GM03348 (cell line): ENCODE measurements at places on chromosomes 1 and 21.

DNA sequence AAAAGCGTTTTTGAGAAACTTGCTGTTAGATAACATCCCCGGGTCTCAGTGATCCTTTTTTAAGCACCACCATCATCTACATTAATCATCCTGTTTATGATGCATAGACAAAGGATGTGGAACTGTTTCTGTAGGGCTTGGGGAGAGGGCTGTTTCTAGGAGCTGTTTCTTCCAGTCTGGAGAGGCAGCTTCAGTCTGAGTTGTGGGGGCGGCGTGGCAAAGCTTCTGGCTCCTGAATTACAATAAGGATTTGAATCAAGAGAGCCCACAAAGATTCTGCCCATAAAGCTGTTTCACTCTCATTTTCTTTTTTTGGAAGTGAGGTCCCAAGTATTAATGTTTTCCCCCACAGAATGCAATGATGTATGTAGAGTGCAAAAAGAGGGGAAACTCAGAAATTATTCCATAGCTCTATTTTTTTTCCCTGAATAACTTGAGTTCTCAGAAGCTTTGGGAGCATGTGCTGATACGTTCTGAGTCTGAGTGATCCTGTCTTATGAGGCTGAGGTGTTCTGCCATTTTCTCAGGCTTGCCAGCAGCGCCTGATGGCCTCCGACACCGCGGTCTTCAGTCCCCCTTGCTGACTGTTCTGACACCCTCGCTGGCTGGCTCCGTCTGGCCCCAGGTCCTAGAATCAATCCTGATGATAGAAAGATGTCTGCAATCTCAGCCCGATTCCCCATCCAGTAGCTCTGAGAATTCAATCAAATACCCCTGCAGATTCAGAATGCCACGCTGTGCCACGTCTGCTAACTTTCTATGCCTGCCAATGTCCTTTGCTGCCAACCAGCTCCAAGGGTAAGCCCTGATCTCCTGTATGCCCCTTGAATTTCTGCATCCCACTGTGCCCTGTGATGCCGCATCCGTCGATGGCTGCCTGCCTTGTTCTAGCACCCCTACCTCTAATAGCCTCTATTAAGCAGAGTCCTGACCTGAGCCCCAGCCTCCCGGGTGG is 92.4 kb upstream of the AKT3 start:
- no peak for DNase-seq

- DNase-seq, result no peak
These were observed 2.3 kb downstream of the PCNT start for GRCh38 chr21:46326110-46326703.

GRCh38 chr1:53348486-53349368 is 20.9 kb upstream of the LRP8 start:
- no peak for DNase-seq

DNA sequence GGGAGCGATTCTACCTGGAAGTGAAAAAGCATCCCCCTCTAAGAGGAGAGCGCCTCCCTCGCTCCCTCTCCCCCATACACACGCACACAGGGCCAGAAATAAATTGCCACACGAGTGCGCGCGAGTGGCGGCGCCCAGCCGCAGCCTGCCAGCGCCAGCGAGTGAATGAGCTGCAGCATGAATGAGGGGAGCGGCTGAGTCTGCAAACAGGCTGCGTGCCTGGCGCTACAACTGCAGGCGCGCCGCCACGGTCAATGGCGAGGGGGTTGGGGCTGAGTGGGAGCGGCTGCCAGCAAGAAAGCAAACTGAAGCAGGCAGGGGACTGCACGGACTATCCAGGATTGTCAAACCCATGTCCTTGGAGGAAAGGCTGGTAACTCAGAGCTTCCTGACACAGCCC is 2.2 kb downstream of the CAMK1G start:
- DNase-seq, result peak; percentile 76

GRCh38 chr1:228450200-228450599 is 33.5 kb upstream of the TRIM17 start:
- DNase-seq, result no peak

DNA sequence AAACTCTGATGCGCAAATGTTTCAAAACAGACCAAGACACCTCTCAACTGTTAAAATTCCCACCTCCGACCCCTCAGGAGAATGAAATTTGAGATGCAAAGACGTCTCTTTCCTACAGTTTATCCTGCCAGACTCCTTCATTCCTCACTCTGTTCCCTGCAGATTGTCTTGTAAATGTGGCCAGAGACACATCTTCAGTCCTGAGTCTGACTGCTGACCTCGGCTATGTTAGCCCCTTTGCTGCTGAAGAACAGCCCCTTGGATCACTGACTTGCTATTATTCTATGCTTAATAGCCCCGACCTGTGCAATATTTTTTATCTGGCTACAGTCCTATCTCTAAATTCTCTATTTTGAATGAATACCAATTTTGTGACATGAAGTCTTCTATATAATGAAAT is 16.6 kb upstream of the ESRRG start:
- no peak for DNase-seq

DNA sequence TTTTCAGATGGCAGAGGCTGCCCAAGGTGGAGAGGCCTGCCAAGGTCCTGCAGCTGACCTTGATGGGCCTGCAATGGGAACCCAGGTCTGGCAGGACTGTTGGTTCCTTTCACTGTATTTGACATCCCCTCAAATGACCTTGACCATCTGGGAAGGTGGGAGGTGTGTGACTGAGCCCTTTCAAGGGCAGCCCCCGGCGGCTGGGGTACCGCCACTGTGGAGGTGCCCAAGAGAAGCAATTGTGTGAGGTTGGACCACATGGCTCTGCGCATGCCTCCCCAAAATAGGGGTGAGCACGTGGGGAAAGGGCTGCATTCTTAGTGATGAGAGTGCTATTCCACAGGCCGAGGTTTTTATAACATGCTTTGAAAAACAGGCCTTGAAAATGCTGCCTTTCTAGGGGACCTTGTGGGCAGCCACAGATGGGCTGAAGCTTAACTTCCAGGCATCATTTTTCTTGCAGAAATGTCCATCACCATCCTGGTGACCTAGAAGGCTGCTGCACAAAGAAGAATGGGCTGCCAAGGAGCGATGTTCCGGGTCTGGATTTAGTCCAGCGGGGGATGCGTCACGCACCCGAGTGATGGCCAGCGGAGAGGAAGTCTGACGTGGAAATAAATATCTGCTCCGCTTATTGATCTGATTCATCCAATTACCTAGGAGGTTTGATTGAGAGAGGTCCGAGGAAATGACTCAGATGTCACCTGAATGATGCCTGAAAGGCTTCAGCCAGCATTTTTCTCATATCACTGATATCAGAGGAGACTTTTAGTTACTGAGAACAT is 16.5 kb upstream of the UTS2 start:
- DNase-seq, result no peak

DNA sequence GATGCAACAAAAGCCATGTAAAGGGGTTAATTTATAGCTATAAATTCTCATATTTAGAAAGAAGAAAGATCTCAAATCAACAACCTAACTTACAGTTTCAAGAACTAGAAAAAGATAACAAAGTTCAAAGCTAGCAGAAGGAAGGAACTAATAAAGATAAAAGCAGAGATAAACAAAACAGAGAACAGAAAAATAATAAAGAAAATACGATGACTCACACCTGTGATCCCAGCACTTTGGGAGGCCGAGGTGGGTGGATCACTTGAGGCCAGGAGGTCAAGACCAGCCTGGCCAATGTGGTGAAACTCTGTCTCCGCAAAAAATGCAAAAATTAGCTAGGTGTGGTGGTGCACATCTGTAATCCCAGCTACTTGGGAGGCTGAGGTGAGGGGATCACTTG is 12.4 kb upstream of the TMEM183A start:
- DNase-seq, result no peak

GRCh38 chr1:11298390-11299224 is 25.6 kb downstream of the UBIAD1 start:
- DNase-seq, result no peak

DNA sequence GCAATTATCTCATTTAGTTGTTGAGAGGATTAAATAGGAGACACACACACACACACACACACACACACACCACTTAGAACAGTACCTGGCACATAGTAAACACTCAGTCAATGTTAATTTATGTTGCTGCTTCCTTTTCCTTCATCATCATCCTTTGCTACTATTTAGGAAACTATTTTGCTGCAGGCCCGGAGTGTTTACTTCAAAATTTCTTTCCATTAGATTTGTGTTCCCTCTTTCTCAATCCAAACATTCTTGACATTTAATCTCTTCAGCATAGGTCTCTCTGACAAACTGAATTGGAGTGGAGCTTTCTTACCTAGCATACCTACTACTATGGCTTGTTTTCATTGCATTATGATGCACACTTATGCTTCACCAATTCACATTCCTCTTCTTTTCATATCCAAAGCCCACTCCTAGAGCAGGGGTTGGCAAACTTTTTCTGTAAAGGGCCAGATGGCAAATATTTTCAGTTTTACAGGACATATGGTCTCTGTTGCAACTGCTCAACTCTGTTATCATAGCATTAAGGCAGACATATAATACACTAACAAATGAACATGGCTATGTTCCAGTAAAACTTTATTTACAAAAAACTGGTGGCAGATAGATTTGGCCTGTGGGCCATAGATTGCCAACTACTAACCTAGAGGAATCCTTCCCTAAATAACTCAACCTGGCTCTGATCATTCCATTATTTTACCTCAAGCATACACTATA is 49.5 kb downstream of the SCMH1 start:
- DNase-seq, result no peak

DNA sequence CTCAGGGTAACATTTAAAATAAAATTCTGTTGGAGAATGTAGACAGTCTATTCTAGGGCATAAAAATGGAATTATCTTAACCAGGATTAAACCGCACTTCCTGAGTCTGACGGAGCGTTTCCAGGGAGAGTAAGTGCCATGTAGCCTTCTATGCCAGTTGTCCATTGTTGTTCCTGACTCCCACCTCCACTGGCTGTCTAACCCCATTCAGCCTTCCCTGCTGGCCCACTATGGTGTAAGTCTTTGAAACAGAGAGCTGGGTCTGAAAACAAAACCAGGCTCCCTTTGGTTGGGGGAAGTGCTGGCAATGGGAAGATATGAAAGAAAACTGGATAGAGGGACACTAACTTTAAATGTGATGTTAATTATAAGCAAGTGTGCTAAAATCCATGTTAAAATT is 71.2 kb upstream of the CNN3 start:
- DNase-seq, result no peak

DNA sequence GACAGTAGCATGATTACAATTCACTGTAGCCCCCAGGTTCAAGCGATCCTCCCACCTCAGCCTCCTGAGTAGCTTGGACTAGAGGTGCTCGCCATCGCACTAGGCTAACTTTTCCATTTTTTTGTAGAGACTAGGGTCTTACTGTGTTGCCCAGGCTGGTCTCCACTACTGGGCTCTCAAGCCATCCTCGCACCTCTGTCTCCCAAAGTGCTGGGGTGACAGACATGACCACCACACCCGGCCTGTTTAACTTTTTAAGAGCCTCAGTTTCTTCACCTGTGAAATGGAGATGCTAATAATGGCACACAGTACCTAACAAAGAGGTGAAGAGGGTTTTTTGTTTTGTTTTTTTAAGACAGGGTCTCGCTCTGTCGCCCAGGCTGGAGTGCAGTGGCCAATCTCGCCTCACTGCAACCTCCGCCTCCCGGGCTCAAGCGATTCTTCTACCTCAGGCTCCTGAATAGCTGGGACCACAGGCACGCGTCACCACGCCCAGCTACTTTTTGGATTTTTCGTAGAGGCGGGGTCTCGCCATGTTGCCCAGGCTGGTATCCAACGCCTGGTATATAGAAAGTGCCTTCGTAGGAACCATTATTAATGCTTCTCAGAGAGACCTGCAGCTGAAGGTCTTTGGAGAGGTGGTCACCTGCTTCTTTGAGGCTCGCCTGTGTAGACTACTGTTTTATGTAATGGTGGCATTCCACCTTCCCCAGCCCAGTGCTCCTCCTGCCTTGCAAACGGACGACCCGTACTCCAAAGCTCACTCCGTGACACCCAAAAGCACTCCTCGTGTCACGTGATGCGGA is 567 bp downstream of the PMVK start:
- DNase-seq, result no peak

DNA sequence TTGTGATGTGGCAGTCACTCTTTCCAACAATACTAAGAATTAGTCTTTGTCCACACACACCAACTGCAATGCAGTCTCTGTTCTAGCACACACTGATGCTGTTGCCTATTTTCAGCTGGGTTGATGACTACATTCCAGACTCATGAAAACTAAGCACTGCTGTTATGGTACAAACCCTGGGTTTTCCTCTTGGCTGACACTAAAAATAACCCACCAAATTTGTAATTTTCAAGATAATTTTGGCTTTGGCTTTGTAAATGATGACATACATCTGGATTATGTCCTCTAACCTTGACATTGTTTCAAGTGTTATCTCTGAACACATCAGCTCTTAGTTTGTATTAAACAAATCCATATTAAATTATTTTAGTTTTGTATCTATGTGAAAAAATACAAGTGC is 444.8 kb downstream of the PTPRC start:
- DNase-seq, result peak; percentile 49

- DNase-seq, result no peak
These were observed 22.2 kb downstream of the UBE2T start for GRCh38 chr1:202319381-202320080.

GRCh38 chr1:147389532-147390184 is 147.2 kb downstream of the CHD1L start:
- DNase-seq, result peak; percentile 80

- peak; percentile 50 for DNase-seq
These were observed 16.6 kb downstream of the C21orf91 start for GRCh38 chr21:17802572-17802971.

DNA sequence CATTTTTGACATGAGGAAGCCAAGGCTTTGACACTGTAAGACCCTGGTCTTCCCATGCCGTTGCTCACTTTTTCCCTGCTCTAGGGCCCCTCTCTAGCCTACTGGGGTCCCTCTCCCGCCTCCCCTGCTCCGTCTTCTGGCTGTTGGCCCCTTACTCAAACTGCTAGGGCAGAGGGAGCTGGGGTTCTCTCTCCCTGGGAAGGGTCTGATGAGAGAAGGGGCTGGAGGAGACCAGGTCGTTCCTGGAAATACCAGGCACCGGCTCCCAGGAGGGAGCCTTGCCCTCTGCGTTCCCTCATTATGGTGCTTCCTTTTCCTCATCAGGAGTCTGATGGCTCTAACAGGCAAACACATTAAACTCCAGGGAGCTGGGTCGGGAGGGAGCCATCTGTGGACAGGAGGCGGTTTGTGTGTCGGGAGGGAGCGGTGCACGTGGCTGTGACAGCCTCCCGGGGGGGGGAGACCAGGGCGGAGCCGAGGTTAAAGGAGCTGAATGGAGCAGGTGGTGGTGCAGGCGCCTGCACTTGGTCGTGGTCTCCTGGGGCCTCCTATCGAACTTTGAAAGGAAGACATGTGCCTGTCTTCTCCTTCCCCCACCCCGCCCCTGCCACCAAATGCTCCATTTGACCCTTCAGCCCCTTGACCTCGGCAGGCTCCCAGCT is 35.4 kb upstream of the LHX4 start:
- no peak for DNase-seq

DNA sequence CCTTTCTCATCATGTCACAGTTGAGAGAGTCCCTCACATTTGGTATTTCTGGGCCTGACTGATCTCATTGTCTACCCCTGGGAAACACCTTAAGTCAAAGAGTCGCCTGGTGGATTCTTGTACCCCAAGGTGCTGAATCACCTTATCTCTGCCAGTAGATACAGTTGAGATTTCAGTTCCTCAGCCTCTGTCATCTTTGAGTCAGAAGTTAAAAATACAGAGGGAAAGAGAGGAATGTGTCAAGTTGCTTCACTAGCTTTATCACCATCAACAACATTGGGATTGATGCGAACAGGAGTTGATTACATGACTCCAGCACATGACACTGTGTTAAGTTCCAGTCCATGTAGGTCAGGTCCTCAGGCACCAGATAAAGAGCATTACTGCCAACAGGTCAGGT is 513.0 kb downstream of the NUF2 start:
- no peak for DNase-seq

- no peak for DNase-seq
These were observed 137.8 kb downstream of the LIPI start for GRCh38 chr21:14072761-14073535.

GRCh38 chr1:54392401-54392800 is 13.8 kb downstream of the SSBP3 start:
- DNase-seq, result no peak
